GM12892 (cell line): ENCODE measurements at places on chromosomes 5 and 9.

GRCh38 chr9:134660407-134660806 is 18.8 kb downstream of the COL5A1 start:
- DNase-seq, result no peak

DNA sequence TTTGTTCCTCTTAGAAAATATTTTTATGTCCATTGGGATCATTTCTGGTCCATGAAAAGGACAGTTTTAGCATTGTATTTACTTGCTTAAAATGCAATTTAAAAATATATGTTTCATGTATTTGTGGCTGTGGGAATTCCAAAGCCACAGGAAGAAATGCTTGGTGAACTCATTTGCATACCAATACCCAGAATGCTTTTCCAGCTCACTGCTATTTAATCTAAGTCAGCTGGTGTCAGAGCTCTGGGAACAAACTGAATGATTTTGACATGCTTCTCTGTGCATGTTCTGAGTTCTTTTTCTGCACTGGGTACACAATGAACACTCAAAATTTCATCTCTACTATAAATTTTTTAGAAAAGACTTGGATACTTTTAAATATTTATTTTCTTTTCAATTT is 482.8 kb upstream of the ARRDC3 start:
- DNase-seq, result no peak

DNA sequence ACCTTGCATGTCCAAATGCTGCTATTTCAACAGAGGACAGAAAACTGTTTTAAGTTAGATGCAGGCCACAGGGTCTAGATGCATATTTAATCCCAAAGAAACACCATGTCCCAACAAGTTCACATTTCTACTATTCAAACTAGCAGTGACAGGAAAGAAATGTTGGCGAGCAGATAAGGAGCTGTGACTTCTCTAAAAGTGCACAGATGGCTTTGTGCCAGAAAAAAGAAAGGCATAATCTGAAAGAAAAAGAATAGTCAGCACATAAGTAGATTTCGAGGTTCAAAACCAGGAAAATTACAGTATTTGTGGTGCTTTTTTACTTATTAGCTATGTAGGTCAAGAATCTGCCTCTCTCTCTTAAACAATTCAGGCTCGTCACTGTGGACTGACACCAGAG is 178.3 kb downstream of the DNAH5 start:
- no peak for DNase-seq

DNA sequence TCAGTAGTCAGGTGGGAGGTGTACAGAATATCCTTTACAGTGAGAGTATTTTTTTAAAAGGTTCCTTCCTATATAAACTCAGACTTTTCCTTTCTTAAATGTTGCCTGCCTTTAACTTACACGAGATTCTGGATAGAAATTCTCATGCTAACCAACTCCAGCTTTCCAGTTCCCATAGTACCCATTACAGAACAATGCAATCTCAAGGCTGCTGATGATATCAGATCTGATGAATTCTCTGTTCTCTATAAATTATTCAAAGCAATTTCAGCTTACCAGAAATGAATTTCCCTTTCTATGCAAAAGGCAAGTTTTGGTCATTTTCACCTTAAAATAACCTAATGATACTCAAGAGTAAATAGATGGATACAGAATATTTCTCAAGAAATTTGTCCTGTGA is 90.3 kb downstream of the NUDT12 start:
- no peak for DNase-seq

DNA sequence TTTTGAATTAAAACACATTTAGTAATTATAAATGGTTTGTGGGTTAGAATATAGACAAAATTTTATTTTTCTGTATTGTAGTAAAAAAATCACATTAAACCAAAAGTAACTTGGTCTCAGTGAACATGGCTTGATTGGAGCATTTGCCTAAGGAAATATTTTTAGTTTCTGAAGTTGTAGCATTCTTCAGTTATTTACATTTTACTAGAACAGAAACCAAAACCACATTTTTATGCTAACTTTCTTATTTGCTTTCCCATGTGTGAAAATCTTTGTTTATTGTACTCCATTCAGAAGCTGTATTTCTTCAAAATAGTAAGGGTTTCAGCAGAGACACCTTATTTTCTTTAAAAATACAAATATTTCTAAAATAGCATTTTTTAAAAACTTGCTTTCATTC is 129.9 kb downstream of the SGCD start:
- no peak for DNase-seq

GRCh38 chr5:150650021-150651006 is 9.9 kb downstream of the SYNPO start:
- DNase-seq, result no peak

DNA sequence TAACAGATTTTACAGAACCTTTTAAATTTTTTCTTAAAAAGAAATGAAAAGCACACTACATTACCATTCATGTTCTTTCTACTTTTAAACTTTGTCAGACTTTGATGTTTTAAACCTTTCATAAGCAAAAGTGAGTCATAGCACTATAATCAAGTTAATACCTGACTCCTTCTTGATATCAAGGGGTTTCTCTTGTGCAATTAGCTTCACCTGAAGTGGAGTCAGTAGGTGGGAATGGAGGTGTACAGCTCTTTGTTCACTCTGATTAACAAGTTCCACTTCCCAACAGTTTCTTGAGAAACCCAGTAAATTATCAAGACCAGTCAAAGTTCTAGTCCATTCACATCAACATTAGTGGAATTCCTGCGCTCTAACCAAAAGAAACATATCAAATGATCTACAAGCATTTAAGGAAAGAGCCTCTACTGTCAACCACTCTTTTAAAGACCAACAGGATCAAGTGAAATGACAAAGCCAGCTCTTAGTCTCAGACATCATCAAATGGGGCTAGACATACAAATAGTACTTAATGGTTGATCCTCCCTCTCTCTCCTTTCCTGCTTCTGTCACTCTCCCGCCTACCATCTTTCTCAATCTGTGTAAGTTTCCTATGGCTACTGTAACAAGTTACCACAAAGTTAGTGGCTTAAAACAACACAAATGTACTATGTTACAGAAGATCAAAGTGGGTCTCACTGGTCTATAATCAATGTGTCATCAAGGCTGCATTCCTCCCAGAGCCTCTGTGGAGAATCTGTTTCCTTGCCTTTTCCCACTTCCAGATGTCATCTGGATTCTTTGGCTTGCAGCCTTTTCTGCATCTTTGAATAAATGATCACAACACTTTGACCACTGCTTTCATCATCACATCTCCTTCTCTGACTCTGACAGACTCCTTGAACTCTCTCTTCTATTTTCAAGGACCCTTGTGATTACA is 68.0 kb downstream of the HINT1 start:
- no peak for DNase-seq

DNA sequence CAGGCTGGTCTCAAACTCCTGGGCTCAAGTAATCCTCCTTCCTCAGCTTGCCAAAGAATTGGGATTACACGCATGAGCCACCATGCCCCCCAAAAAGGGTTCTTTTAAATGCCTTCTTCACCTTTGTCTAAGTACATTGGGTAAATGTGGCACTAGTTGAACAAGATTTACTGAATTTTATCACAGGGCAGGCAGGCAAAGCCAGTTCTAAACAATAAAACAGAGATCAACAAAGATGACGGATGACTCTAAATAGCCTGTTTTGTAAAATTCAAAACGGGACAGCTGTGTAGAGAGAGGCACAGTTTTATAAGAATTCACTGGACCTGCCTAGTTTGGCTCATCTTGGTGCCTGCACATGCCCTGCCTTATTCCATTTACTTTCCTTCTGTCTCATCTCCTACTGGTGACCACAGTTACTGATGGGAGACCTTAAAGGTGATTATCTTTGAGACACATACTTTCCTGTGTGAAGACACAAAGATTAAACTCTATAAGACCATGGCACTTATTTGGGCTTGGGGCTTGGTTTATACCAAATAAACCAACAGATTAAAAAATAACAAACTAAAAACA is 149.6 kb upstream of the DMRT1 start:
- no peak for DNase-seq

GRCh38 chr5:76277736-76278135 is 125.3 kb upstream of the IQGAP2 start:
- no peak for DNase-seq

DNA sequence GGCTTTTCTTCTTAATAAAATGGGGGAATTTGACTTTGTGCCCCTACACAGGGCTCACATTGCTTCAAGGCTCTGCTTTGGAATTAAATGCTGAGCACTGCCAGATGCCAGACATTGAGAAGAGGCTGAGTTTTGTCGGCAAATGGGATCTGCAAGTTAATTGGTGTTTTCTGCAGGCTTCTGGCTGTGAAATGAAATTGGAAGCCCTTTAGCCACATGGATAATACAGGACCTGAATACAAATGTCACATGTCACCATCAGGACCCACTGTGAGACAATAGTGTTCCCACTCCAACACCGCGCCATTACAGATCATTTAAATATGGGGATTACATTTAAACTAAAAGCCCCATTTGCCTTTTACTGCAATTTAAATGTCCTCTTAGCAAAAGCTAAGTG is 164.4 kb downstream of the ZSWIM6 start:
- no peak for DNase-seq

DNA sequence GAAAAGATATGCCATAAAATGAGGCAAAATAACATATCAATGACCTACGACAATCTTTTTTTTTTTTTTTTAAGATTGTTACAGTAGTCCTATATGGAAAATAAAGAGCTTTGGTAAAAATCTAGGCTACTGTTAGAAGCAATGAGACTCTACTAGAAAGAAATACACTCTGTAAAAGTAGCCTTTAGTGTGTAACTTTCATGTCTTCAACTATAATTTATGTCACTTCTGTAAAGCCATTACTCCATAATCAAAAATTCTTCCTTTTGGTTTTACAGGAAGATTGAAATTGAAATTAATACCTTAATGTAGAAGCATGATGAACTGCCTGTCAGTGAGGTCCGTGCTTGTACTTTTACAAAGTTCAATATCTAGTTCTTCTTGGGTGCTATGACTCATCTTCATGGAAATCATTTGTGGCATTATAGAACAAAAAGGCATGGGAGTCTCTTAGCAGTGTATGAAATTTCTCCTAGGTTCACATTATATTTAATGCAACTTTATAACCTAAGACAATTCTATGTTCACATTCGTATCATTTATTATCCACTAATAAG is 1393.1 kb downstream of the EFNA5 start:
- no peak for DNase-seq

GRCh38 chr5:52134013-52134650 is 653.6 kb upstream of the ITGA1 start:
- DNase-seq, result no peak

DNA sequence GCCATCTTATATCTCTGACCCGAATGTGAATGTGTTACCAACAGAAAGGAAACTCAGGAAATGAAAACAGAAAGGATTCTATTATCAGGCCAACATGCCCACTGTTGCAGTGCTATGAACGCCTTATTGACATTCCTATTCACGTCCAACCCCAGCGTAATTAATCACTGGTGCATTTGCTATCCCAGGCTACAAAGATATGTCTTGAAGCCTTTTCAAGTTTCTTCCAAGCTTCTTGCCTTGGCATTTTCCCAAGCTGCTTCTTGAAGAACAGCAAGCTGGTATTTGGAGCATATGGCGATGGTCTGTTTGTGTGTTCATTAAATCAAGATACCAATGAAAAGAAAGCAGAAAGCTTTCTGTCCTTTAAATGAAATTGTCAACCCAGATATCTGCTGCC is 579.2 kb upstream of the ZNF462 start:
- DNase-seq, result no peak

- DNase-seq, result no peak
Observed at GRCh38 chr9:83665580-83666200, 42.1 kb downstream of the UBQLN1 start.

- no peak for DNase-seq
Observed at GRCh38 chr5:122541388-122541787, 229.4 kb downstream of the SNCAIP start.

DNA sequence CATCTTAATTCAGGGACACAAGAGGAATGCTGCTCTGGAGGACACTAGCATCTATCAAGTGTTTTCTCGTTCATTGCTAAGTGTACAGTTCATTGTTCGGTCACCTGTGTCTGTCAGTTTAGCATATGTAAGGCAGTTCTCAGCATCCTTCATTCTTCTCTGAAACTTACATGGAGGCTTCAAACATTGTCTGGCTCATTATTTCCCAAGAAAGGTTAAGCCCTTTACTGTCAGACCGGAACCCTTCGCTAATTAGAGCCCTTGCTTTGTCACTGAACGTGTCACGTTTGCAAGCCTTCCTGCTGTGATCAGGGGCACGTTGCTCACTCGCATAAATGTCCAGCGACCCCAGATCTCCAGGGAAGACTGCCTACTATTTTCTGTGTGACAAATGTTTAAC is 62.3 kb upstream of the RIOK2 start:
- no peak for DNase-seq

DNA sequence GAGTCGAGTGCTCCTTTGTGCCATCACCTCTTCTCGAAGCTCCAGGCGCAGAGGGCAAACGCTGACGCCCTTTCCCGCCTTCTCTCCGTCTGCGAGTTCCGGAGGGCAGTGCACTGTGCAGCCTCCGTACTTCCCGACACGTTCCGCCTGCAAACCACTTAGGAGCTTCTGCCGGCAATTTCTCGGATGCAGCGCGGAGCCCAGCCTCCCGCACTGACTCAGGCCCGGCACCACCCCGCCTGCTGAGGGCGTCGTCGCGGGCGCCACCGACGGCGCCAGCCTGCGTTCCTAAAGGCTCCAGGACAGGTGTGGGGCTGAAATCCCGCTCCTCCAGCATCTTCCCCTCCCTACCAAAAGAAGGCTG is 9.3 kb upstream of the TRIM36 start:
- DNase-seq, result no peak

- no peak for DNase-seq
Observed at GRCh38 chr5:145689235-145689634, 145.9 kb downstream of the PRELID2 start.

DNA sequence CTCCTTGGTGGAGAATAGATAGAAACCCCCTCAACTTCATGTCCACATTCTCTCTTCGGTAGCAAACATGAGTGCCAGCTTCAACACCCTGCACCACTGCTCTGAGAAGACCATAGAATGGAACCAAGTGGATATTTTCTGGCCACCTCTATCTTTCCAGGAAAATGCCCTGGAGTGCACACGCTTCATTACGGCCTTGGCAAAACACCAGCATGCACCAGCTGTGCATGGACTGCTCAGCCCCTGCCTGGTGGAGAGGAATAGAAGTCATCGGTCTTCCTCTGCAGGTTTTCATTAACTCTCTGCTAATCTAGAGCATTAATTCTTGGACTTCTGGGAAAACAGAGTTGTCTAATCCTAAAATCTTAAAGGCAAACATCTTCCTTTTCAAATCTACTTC is 211.6 kb upstream of the TMEM161B start:
- no peak for DNase-seq

DNA sequence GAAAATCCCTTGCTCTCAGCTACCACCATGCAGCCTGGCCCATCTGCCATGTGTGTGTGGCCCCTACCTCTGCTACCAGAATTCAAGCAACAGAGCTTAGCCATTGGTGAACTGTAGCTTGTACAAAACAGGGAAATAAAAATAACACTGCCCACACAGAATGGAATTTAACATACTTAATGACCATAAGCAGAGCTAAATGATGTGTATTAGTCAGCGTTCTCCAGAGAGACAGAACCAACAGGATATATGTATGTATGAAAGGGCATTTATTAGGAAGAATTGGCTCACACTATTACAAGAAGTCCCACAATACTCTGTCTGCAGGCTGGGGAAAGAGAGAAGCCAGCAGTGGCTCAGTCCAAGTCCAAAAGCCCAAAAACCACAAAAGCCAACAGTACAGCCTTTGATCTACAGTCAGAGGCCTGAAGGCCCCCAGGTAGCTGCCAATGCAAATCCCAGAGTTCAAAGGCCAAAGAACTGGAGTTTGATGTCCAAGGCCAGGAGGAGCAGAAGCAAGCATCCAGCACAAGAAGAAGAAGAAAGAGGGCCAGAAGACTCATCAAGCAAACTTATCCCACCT is 318.8 kb downstream of the DNAH5 start:
- DNase-seq, result no peak

GRCh38 chr5:109743041-109743531 is 53.4 kb downstream of the MAN2A1 start:
- no peak for DNase-seq

- DNase-seq, result no peak
Observed at GRCh38 chr9:14313951-14314423, at the start of gene NFIB. Gene NFIB, minus strand, starts transcription at chr9:14314141. Its CDS starts 630 bp downstream, at chr9:14313511.
